ENCODE measurements at places on chromosomes 16 and 17. TPM values are rescaled to one million over a fixed set of nuclear protein-coding genes. Genes with fewer than 3 reads are reported as not detected.
A peak's percentile ranks its signal among the peaks of the same experiment; 100 is the strongest.

Gene KRT40
- total RNA-seq, result 2.3 TPM

Gene TBC1D26
- 0.45 TPM for total RNA-seq

Gene TLCD3B
- total RNA-seq, result 2.1 TPM

Gene CD300C
- not detected for total RNA-seq

Gene KRT25
- not detected for total RNA-seq

Gene TBC1D10B
- 46.8 TPM for total RNA-seq

Gene BAIAP3
- 5.0 TPM for total RNA-seq

Gene TNFRSF17
- not detected for total RNA-seq

DNA sequence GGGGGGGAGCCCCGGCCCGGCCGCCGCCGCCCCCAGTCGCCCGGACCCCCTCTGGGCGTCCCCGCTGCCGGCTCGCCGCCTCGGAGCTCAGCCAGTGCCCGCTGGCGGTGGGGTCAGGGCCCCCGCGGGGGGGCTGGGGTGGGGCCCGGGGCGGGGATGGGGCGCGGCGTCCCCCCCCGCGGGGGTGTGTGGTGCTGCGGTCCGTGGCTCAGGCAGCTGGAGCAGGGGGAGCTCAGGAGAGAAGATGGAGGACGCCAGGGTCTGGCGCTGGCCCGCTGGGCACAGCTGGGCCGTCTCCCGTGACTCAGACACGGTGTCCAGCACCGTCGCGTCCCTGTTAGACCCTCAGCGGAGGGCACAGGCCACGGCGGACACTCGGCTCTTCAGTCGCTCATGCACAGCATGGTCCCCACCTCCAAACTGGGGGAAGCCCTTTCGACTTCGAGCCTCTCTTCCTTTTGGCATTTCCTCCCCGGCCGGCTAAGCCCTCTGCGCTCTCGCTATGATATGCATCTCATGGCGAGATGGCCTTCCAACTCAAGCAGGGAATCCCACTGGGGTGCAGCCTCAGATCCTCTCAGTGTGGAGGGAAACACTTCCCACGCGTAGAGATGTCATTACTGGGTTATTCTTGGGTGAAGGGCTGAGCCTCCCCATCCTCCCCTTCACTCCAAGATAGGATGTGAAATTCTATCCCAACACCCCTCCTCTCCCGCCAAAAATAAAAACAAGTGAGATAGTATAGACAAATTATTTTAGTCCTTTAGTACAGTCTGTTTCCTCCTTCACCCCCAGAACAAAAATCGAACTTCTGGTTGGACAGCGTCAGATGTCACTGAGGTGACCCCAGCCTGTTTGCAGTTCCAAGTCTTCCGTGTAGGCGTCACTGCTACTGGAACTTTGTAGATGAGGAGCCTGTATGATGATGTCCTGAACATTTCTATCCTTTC, 522 bp upstream of the VEZF1 start:
- H3K4me1 ChIP-seq, result peaks cover 61% of the 10 kb centered on the region
- peaks cover 6% of the 10 kb centered on the region for H3K36me3 ChIP-seq
- peak overlapping the region; percentile 96 for H3K27ac ChIP-seq
- peaks cover 3% of the 10 kb centered on the region for H3K27me3 ChIP-seq
- no peak for DNase-seq

DNA sequence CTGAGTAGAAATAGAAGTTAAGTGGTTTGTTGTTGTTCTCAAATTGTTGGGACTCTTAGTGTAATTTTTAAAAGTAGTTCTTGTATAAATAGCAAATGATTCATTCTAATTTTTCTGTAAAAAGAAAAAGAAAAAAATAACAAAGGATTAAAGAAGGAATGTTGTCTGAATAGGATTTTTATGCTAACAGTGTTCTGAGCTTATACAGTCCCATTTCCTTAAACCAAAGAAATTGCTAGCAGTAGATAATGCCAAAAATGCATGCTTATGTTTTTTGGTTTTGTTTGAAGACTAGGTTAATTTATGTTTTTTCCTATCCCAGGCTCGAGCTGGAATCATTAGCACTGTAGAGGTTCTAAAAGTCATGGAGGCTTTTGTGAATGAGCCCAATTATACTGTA, 44.7 kb upstream of the KPNB1 start:
- H3K4me1 ChIP-seq, result peaks cover 22% of the 10 kb centered on the region
- no peak overlapping the region for H3K4me3 ChIP-seq
- H3K36me3 ChIP-seq, result peaks cover 41% of the 10 kb centered on the region
- no peak overlapping the region for H3K27ac ChIP-seq

GRCh38 chr17:66665194-66665593, 169.7 kb upstream of the CACNG5 start:
- no peaks in the 10 kb centered on the region for H3K4me1 ChIP-seq
- H3K27me3 ChIP-seq, result peaks cover 4% of the 10 kb centered on the region
- DNase-seq, result no peak
- H3K4me3 ChIP-seq, result no peak overlapping the region
- H3K27ac ChIP-seq, result no peak overlapping the region
- H3K36me3 ChIP-seq, result no peaks in the 10 kb centered on the region

GRCh38 chr16:51573191-51573590, 422.1 kb upstream of the SALL1 start:
- no peaks in the 10 kb centered on the region for H3K36me3 ChIP-seq
- H3K27me3 ChIP-seq, result peaks cover 56% of the 10 kb centered on the region
- H3K4me3 ChIP-seq, result no peak overlapping the region
- H3K27ac ChIP-seq, result no peak overlapping the region
- no peak for DNase-seq
- peaks cover 26% of the 10 kb centered on the region for H3K4me1 ChIP-seq

GRCh38 chr16:82993926-82994325, 367.2 kb downstream of the CDH13 start:
- H3K27ac ChIP-seq, result no peak overlapping the region
- no peak for DNase-seq
- H3K36me3 ChIP-seq, result no peaks in the 10 kb centered on the region
- no peak overlapping the region for H3K4me3 ChIP-seq
- peaks cover 1% of the 10 kb centered on the region for H3K27me3 ChIP-seq
- no peaks in the 10 kb centered on the region for H3K4me1 ChIP-seq

DNA sequence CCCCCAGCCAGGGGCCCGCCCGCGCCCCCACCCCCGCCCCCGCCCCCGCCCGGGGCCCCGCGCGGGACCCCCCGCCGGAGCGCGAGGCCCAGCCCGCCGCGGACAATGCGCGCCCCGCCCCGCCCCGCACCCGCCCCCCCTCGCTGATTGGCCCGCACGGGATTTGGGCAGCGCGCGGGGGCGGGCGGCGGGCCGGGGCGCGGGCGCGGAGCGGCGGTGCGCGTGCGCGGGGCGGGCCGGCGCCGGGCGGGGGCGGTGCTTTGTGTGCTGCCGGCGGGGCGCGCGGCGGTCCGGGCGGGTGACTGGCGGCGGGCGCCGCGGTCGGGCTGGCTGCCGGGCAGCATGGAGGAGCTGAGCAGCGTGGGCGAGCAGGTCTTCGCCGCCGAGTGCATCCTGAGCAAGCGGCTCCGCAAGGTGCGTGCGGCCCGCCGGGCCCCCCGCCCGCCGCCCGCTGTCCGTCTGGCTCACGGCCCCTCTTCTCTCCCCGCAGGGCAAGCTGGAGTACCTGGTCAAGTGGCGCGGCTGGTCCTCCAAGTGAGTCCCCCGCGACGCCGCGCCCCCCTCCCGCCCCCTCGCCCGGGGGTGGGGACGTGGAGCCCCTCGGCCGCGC, at the start of gene CBX2:
Gene CBX2, plus strand, starts transcription at position 255 of the 610 bp plus-strand sequence. Its CDS starts 88 bp downstream, at position 343.
- peaks cover 23% of the 10 kb centered on the region for H3K36me3 ChIP-seq
- peak within 1 kb of the TSS; percentile 95 for H3K4me3 ChIP-seq
- peaks cover 20% of the 10 kb centered on the region for H3K27me3 ChIP-seq
- peaks cover 45% of the 10 kb centered on the region for H3K4me1 ChIP-seq

DNA sequence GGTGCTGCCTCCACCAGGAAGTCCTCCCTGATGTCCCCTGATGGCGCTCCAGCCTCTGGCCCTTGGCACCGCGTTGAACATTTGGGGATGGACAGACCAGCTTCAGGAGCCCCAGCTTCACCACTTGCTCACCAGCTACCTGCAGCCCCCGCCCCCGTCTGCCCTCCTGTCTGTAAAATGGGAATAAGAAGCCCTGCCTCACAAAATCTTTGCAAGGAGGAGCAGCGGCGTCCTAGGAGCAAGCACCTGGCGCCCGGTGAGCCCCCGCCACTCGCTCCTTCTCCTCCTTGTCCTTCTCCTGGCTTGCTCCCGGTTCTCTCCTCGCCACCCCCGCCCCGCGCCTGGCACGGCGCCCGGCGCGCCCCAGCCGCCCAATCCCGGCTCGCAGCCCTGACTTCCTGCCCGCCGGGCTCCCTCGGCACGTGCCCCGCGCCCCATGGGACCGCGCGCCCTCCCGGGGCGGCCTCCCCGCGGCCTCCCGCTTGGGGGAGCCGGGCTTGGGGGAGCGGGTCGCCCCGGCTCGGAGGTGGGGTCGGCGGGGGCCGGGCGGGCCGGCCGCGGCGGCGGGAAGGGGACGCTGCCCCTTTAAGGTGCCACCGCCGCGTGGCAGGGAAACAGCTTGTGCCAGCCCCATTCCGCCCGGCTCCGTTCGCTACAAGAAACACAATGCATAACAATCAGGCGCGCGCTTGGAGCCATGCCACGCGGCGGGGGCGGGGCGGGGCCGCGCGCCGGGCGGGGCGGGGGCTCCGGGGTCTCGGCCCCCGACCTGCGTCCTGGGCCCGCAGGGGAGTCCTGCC, 9.1 kb upstream of the PPP1R1B start:
- H3K36me3 ChIP-seq, result no peaks in the 10 kb centered on the region
- DNase-seq, result no peak
- no peak overlapping the region for H3K27ac ChIP-seq
- peaks cover 82% of the 10 kb centered on the region for H3K27me3 ChIP-seq
- H3K4me3 ChIP-seq, result peak overlapping the region; percentile 84

DNA sequence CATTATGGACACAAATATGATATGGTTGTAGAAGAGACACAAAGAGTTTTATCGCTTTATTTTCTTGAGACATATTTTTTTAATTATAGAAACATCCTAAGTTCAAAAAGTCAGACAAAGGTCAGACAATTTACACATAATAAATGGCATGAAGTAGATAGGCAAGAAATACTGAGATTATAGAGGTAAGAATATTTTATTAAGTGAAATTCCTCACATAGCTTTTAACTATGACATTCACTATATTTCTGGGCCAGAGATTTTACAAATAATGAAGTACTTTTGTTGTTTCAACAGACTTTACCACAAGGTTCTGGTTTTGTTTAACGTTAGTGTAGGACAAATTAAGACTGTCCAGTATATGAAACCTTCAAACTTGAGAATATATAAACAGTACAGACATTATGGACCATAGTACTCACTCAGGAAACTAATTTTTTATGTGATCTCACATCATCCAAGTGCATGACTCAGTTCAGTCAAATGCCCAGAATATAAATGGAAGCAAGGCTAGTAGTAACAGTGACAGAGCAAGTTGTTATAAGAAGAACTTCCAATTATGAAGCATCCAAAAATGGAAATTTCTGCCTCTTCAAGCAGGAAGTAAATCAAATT, 394.8 kb downstream of the KCNJ2 start:
- no peak overlapping the region for H3K4me3 ChIP-seq
- no peaks in the 10 kb centered on the region for H3K36me3 ChIP-seq
- no peaks in the 10 kb centered on the region for H3K27me3 ChIP-seq
- DNase-seq, result no peak

- no peak for DNase-seq
- peaks cover 9% of the 10 kb centered on the region for H3K4me1 ChIP-seq
- H3K4me3 ChIP-seq, result no peak overlapping the region
- H3K27ac ChIP-seq, result no peak overlapping the region
- H3K36me3 ChIP-seq, result peaks cover 8% of the 10 kb centered on the region
These were observed 25.6 kb upstream of the ABCC11 start for GRCh38 chr16:48272837-48273421.

GRCh38 chr17:39217734-39218369, 7.9 kb downstream of the STAC2 start:
- no peak overlapping the region for H3K27ac ChIP-seq
- H3K36me3 ChIP-seq, result no peaks in the 10 kb centered on the region
- DNase-seq, result no peak
- H3K4me3 ChIP-seq, result no peak overlapping the region
- H3K4me1 ChIP-seq, result no peaks in the 10 kb centered on the region
- peaks cover 76% of the 10 kb centered on the region for H3K27me3 ChIP-seq

- H3K4me3 ChIP-seq, result no peak overlapping the region
- DNase-seq, result no peak
- H3K36me3 ChIP-seq, result no peaks in the 10 kb centered on the region
- peaks cover 71% of the 10 kb centered on the region for H3K27me3 ChIP-seq
- no peak overlapping the region for H3K27ac ChIP-seq
These were observed 321.4 kb downstream of the FOXL1 start for GRCh38 chr16:86899757-86900156.

DNA sequence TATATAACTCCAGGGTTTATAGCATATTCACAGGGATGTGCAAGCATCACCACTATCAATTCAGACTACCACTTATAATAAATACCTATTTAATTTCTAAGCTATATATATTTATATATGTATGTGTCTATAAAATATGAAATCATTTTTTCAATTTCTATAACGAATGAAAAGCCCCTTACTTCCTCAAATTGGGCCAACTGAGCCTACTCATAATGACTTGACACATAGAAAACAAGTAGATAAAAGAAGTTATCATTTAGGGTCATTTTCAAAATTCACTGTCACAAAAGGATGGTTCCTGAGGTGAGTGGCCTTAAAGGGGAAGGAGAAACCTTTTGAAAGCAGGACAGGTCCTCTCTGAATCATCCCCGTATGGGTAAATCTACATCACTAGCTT, 114.1 kb downstream of the ADCY9 start:
- H3K4me3 ChIP-seq, result no peak overlapping the region
- H3K4me1 ChIP-seq, result peaks cover 26% of the 10 kb centered on the region
- DNase-seq, result no peak
- H3K27ac ChIP-seq, result no peak overlapping the region

GRCh38 chr17:16818821-16819683, 129.0 kb downstream of the CCDC144A start:
- peaks cover 33% of the 10 kb centered on the region for H3K27me3 ChIP-seq
- peak; percentile 69 for DNase-seq
- H3K36me3 ChIP-seq, result no peaks in the 10 kb centered on the region
- H3K4me3 ChIP-seq, result no peak overlapping the region
- no peak overlapping the region for H3K27ac ChIP-seq

GRCh38 chr16:52469775-52470174, 77.2 kb downstream of the TOX3 start:
- no peak overlapping the region for H3K27ac ChIP-seq
- H3K36me3 ChIP-seq, result no peaks in the 10 kb centered on the region
- H3K4me1 ChIP-seq, result peaks cover 4% of the 10 kb centered on the region
- DNase-seq, result no peak
- no peak overlapping the region for H3K4me3 ChIP-seq
- H3K27me3 ChIP-seq, result peaks cover 66% of the 10 kb centered on the region

- H3K4me3 ChIP-seq, result peak overlapping the region; percentile 70
- H3K36me3 ChIP-seq, result peaks cover 4% of the 10 kb centered on the region
- H3K27me3 ChIP-seq, result peaks cover 6% of the 10 kb centered on the region
- H3K4me1 ChIP-seq, result peaks cover 35% of the 10 kb centered on the region
These were observed 2.7 kb upstream of the NFE2L1 start for GRCh38 chr17:48045316-48046001.
